ENCODE measurements at places on chromosomes 13 and 19.

- no peak for DNase-seq
These were observed 605.7 kb downstream of the FGF9 start for GRCh38 chr13:22276616-22277015.

- no peak for DNase-seq
These were observed 46.0 kb downstream of the RBM26 start for GRCh38 chr13:79360095-79360494.

DNA sequence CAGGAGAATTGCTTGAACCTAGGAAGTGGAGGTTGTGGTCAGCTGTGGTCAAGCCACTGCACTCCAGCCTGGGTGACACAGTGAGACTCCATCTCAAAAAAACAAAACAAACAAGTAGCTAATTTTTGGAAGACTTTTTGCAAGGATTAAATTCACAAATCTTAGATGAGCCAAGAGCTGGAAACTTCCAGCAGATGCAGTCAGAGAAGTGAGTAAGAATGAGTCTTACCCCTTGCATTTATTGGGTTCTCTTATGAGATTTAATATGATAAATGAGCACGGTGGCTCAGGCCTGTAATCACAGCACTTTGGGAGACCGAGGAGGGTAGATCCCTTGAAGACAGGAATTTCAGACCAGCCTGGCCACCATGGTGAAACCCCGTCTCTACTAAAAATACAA lies 44.9 kb upstream of the NBEA start:
- no peak for DNase-seq

DNA sequence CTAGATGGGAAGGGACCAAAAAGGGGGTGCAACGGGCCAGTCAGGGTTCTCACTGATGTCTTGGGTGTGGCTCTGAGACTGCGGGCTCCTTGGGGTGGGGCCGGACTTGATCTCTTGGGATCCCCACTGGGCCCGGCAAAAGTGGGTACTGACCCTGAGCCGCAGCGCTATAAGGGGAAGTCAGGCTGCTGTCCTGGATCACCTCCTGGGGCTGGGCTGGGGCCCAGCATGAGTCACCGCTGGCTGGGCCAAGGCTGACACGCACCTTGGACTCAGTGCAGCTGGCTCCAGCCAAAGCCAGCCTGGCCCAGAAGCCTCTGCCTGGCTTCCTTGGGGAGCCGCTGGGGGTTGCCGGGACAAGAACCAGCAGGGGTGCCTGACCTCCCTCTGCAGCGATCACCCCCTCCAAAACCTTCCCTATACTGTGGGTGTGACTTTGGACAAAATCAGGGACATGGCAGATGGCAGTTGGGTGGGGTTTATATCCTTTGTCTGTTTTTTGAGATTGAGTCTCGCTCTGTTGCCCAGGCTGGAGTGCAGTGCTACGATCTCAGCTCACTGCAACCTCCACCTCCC lies 617 bp upstream of the IQCN start:
- DNase-seq: peak; percentile 78

- DNase-seq: peak; percentile 19
These were observed 432 bp downstream of the ZNF611 start for GRCh38 chr19:52734331-52734892.
